ENCODE measurements at places on chromosomes 11 and 22. TPM values are rescaled to one million over a fixed set of nuclear protein-coding genes. Genes with fewer than 3 reads are reported as not detected.

The GGTLC2 gene
- polyA plus RNA-seq: not detected

DNA sequence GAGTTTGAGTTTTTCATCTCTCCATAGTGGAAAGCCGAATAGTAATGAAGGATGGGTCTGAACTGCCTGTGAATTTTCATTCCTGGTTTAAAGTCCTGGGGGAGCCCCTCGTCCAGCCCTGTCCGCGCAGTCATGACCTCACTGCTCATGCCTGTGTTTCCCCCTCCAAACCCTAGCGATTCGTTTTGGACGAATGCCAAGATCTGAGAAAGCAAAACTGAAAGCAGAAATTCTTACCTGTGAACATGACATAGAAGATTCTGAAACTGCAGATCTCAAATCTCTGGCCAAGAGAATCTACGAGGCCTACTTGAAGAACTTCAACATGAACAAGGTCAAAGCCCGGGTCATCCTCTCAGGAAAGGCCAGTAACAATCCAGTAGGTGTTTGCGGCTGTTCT, 30.5 kb downstream of the CDPF1 start:
- no peak for DNase-seq

GRCh38 chr11:125123947-125124617, 12.7 kb upstream of the TMEM218 start:
- DNase-seq: peak; percentile 87

DNA sequence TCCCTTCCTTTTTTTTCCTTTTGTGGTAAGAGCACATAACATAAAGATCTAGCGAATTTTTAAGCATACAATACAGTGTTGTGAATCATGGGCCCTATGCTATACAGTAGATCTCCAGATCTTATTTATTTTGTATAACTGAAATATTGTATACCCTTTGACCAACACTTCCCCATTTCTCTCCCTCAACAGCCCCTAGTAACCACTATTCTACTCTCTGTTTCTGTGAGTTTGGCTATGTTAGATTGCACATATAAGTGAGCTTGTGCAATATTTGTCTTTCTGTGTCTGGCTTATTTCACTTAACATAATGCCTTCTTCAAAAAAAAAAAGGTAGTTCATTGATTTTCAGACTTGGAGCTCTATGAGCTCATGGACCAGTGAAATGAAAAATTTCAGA, 180.5 kb downstream of the C11orf91 start:
- DNase-seq: no peak

The ELMOD1 gene
- 5.7 TPM for polyA plus RNA-seq

Data from right cardiac atrium (tissue), 5 donors.